ENCODE measurements at places on chromosomes 7 and 10.
A peak's percentile ranks its signal among the peaks of the same experiment; 100 is the strongest.

GRCh38 chr10:111598433-111599059 lies 521.7 kb downstream of the ADRA2A start:
- DNase-seq, result peak; percentile 1

DNA sequence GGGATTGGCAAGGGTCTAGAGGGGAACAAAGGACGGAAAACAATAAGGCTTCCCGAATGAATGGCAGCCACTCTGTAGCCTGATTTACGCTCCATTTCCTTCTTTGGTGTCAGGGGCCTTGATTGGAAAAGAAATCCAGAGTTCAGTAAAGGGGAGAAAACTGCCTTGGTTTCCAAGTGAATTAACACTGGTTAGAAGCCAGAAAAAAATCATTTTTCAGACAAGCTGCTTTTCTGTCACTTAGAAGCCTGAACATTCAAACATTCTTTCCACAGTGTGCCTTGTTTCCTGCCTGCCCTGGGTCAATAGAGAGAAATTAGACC lies 283 bp upstream of the TRDMT1 start:
- DNase-seq, result no peak

GRCh38 chr10:36675458-36675880 lies 449.9 kb upstream of the ANKRD30A start:
- DNase-seq, result no peak

GRCh38 chr7:63067897-63068585 lies 930.6 kb upstream of the ZNF722 start:
- no peak for DNase-seq

DNA sequence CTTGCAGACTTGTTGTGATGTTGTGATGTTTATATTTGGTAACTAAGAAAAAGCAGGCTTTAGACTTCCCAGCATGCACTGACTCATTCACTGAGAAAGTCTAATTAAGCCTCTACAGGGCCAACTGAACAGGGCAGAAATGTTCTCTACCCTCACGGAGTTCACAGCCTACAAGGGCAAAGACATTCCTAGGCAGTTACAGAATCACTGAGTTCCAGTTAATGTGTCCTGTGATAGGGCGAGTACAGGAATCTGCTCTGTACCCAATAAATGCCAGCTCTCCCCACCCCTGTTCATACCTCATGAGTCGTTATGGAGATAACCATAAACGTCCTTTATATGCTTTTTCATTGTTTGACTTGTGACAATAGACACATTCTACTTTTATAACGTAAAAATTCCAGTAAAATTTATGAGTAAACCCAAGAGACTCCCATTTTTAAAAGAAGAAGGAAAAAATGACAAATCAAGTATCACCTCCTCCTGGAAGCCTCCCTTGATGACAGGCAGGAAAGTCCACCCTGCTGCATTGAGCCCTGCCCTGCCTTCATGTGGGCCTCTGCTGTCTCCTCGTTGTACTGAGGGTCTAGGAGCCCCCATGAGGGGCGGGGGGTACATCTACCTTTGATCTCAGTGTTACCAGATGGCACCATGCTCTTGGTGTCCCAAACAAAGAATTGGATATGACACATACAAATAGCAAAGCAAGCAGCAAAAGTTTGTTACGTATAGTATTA lies 14.3 kb downstream of the MUC12 start:
- DNase-seq, result no peak

DNA sequence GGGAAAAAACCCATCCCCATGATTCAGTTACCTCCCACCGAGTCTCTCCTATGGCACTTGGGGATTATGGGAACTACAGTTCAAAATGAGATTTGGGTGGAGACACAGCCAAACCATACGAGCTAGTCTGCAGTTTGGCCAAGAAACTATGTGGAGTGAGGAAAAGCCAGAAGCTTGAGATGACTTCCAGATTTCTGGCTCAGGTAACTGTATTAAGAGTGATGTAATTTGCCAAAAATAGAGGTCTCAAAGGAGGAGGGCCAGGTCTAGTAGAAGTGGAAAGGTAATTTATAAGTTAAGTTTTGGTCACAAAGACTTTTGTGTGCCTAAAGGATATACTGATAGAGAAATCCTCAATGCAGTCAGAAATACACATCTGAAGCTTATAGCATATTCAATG lies 279.7 kb upstream of the MGMT start:
- no peak for DNase-seq

DNA sequence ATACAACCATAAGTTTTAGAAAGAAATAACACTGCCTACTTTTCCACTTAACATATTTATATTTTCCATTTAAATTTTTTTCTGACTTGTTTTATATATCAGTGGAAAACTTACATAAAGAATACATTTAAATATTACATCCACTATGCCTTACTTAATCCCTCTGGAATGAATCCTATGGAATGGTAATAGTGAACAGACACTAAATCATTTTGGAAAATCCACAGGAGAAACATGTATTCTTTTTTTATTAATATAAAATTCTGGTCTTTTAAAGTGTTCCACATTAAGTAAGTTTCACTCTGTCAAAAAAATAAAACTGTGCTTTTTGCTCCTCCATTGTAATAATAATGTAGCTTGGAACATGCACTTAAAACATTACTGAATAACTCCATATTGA lies 236.8 kb upstream of the LRRN3 start:
- no peak for DNase-seq

DNA sequence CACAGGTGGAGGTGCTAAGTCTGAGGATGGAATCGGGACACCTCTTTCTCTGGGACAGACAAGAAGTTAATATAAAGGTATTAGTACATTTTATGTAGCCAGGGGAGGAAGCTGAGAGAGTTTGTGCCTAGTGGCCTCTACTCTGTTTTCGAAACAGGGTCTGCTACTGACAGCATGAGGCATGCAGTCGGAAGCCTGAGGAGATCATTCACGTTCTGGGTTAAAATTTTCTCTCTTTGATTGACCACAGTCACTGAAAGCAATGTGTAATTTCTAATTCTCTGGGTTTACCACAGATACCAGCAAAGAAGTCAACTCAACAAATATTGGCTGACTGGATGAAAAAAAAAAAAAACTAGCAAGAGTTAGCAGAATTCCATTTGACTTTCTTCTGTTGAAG lies 53.3 kb upstream of the KCTD7 start:
- no peak for DNase-seq

GRCh38 chr10:67780759-67781538 lies 57.0 kb downstream of the DNAJC12 start:
- no peak for DNase-seq

DNA sequence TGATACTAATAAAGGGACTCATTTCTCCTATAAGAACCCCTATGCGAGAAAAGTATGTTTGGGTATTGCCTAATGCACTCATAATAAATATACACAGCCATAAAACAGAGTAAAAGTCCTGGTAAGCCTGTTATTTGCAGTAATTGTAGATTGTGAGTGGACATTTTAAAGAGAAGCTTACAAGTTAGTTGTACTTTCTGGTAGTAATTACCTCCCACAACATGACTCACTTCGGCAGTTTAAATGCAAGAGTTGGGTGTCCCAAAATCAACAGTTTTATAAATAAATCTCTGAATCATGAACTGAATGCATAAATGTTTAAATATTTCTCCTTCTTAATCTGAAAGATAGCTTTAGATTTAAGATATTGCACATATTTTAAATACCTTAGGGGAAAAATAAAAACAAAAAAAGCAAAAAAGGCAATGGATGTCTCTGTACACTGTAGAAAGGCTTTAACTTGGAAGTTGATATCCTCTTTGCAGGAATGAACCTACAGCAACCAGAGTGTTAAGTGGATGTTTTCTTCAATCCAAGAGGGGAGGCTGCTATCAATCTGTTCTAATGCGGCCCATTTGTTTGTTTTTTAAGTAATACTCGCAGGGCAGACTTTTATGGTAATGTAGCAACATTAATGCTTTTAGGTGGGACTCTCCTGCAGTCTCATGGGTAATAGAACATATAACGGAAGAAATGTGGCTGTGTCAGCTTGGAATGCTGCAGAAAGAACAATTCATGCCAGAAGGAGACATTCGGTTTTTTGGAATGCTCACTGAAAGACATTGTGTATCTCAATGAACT lies 57.3 kb upstream of the ZEB1 start:
- DNase-seq, result no peak

DNA sequence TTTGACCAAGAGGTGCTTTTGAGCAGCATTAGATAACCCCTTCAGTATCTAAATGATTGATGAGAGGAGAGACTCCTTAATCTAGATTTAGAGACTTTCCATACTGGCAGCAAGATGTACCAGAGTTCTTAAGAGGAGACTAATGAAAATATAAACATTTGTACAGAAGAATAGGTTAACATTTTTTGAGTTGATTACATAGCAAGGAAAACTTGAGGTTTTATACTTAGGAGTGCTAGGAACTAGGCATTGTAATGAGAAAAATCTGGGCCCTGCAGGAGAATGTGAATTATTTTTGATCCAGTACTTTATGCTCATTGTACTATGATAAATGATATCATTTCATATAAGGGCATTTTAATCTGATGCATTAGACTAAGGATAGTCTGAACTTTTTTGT lies 261.7 kb downstream of the EXOC4 start:
- no peak for DNase-seq

DNA sequence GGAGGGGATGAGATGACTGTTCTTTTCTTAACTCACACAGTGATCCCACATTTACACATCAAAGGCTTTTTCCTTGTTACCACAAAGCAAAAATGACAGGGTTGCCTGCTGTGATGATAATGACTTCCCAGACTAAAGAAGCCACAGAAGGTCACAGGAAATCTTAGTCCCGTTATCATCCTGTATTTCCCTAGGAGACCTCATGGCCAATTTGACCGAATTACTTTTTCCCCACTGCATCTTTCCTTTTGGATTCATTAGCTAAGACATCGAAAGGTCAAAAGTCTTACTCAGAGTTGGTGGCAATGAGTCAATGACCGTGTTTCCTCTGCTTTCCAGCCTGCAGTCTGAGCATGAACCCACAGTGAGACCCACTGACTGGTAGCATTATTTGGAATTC lies 130.1 kb upstream of the INHBA start:
- no peak for DNase-seq

- no peak for DNase-seq
These were observed 193.7 kb upstream of the SVIL start for GRCh38 chr10:29828440-29828894.

DNA sequence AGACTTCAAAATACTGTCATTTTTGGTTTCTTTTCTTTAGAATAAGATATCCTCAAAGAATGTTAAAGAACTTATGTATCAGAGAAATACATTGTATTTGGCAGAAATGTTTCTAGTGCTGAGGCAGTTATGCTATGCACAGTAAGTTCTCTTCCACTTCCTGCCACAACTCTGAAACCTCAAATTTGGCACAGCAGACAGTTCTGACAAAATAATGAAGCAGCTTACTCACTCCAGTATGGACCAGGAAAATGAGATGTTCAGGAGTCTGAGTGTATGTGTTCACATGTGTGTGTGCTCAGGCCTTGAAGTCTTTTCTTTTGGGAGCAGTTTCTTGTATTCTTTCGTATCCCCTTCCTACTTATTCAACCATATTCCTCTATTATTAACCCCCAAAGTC lies 197.0 kb upstream of the AGK start:
- no peak for DNase-seq

GRCh38 chr10:60932756-60933155 lies 11.2 kb downstream of the RHOBTB1 start:
- no peak for DNase-seq

DNA sequence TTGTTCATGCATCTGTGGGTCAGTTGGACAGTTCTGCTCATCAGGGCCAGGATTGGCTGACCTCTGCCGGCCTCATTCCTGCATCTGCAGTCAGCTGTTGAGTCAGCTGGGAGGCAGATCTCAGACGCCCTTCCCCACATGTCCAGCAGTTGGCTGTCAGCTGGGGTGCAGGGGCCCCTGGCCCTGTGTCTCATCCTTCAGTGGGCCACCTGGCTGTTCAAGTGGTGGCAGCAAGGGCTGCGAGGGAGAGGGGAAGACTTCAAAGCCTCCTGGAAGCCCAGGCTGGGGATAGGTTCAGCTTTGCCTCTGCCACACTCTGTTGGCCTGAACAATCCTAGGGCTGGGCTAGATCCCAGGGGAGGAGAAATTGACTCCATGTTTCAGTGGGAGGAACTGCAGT lies 33.2 kb downstream of the TACR2 start:
- no peak for DNase-seq

GRCh38 chr7:132941428-132941827 lies 140.5 kb downstream of the CHCHD3 start:
- no peak for DNase-seq

GRCh38 chr10:51008346-51008745 lies 65.9 kb upstream of the PRKG1 start:
- no peak for DNase-seq

DNA sequence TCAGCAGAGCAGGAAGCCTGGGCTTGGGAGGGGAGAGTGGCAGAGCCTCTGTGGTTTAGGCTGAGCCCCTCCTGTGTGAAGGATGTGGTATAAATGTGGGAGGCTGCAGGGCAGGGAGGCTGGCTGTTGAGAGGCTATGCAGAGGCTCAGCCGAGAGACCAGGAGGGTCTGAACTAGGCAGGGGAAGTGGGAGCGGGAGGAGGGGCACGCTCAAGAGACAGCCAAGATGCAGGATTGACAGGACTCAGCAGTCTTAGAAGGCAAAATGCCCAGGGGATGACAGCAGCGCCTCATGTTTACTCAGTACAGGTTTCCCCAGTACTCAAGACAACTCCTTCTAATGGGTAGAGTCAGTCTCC lies 24.3 kb downstream of the BTBD16 start:
- DNase-seq, result no peak

- no peak for DNase-seq
These were observed 1142.9 kb downstream of the SORCS3 start for GRCh38 chr10:105783936-105784483.

- no peak for DNase-seq
These were observed 97.7 kb upstream of the RET start for GRCh38 chr10:42979181-42979580.

- no peak for DNase-seq
These were observed 432.1 kb upstream of the PCDH15 start for GRCh38 chr10:55233090-55233489.

DNA sequence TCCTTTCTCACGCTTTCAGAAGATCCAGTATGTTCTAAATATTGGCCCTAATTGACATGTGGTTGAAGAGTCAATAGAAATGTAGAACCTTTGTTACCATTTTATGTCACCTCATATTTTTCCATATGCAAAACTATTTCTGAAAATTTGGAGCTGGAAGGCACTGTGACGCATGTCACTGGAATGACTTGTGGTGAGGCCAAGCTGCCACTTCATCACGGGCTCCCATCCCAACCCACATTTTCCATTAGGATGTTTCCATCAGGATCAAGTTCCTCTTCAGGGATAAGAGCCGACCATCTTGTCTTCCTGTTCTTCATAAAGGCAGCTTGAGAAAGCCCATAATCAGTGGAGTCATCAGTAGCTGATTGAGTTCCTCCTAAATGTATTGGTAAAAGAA lies 1241.7 kb downstream of the GATA3 start:
- DNase-seq, result no peak

- DNase-seq, result no peak
These were observed 69.4 kb downstream of the FAM53B start for GRCh38 chr10:124674768-124675222.

Measured in activated CD4-positive, CD25-positive, alpha-beta regulatory T cell treated with anti-CD3 and anti-CD28 coated beads, Interleukin-2, amount 50 U/mL, for 16 hours (primary cell).